NCI-H2081 treated with DMSO at 0.1 percent for 48 hours (cell line): ENCODE measurements at places on chromosomes 12 and 14.

DNA sequence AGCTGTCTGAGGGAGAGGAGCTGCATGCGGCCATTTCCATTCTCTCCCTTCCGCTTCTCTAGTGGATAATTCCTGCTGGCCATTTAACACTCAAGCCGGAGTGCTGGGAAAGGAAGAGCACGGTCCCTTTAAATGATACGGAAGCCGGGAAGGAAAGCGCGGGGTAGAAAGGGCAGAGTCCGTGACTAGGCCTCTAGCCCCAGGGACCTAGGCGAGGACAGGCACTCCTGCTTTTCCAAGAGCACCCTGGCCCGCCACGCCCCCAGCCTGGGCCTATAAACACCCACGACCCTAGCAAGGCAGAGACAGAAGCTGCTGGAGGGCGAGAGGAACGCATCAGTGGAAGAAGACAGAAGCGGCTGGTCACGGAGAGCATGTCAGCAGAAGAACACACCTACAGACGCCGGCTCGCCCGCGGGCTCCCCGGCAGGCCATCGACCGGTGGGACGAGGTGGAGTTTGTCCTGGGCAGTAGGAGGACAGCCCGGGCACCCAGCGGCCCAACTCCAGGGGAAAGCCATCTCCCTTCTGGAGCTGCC, 1206.6 kb upstream of the TMEM132C start:
- DNase-seq: no peak

DNA sequence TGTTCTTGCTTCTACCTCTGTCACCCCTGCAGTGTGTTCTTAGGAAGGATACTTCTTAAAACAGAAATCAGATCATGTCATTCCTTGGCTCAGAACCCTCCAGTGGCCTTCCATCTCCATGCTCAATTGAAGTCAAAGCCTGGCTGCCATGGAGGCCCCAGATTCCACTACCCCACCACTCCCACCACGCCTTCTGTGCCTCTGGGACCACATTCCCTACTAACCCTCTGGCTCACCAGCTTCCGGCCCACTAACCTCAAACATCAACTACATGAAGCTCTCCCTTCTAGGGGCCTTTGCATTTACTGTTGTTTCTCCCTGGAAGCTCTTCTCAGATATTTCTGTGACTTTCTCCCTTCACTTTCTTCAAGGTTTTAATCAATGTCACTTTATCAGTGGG, 76.1 kb upstream of the REP15 start:
- no peak for DNase-seq

GRCh38 chr12:55296469-55296868, at the start of gene OR6C6:
TSS of gene OR6C6 (minus strand) at chr12:55296569. CDS start at chr12:55295232, 1,337 bp downstream.
- no peak for DNase-seq

DNA sequence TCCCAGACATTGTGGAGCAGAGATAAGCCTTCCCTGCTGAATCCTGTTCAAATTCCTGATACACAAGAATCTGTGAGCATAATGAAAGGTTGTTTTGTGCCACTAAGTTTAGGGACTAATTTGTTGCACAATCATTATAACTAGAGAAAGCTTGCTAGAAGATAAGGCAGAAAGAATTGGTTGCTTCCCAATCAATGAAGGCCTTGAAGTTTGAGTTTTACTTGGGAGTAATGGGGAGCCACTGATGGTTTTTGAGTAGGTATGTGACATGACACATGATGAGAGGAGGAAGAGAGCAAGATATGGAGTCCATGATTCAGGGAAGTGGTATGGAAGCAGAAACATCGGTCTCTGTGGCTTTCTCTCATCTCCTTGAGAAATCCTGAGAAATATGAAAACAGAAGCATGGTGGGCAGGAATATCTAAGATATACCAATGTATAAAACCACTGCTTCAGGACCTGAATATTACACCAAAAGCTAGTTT, 13.3 kb upstream of the TCP11L2 start:
- no peak for DNase-seq

GRCh38 chr12:20109676-20110075, 258.7 kb upstream of the PDE3A start:
- no peak for DNase-seq

GRCh38 chr12:31658471-31659086, 909 bp upstream of the ETFBKMT start:
- DNase-seq: no peak

GRCh38 chr12:65634626-65635331, 189.5 kb upstream of the HMGA2 start:
- DNase-seq: no peak

DNA sequence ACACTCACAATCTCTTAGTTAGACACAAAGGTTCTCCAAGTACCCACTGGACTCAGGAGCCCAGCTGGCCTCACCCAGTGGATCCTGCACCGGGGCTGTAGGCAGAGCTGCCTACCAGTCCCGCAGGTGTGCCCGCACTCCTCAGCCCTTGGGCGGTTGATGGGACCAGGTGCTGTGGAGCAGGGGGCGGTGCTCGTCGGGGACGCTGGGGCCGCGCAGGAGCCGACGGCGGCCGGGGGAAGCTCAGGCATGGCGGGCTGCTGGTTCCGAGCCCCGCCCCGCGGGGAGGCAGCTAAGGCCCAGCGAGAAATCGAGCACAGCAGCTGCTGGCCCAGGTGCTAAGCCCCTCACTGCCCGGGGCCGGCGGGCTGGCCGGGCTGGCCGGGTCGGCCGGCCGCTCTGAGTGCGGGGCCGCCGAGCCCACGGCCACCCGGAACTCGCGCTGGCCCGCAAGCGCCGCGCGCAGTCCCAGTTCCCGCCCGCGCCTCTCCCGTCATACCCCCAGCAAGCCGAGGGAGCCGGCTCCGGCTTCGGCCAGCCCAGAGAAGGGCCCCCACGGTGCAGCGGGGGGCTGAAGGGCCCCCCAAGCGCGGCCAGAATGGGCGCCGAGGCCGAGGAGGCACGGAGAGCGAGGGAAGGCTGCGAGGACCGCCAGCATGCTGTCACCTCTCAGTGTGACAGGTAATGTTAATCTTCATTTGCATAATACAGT, 506.8 kb downstream of the LRFN5 start:
- no peak for DNase-seq

DNA sequence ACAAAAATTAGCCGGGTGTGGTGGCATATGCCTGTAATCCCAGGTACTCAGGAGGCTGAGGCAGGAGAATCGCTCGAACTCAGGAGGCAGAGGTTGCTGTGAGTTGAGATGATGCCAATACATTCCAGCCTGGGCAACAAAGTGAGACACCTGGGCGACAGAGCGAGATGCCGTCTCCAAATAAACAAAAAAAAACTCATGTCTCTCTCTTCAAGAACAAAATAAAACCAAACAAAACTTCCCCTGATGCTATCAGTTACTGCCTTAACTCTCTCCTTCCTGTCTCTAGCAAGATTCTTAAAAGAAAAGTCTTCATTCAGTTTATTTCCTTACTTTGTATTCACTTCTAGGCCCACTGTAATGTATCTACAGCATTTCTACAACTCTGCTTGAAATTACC, 20.8 kb downstream of the KLHL28 start:
- DNase-seq: no peak

- DNase-seq: no peak
Observed at GRCh38 chr12:9134981-9135628, 19.4 kb upstream of the A2M start.

DNA sequence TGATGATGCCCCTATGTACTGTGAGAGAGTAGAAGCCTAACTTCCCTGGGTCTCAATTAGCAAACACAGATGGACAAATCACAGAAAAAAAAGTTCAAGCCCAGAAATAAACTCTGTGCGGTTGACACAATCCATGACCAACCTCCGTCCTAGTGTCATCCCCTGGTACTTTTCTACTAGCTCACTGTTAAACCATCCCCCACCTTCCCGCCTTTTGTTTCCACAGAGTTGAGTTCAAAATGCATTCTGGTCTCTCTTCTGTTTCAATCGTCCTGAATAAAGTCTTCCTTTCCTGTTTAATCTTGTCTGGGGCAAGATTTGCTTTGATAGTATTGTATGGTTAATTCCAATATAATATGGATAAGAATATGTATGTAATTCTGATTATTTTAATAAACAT, 199.9 kb downstream of the SLC6A15 start:
- DNase-seq: no peak

GRCh38 chr12:87092421-87092820, 836.2 kb upstream of the MGAT4C start:
- DNase-seq: no peak

- DNase-seq: no peak
Observed at GRCh38 chr14:54857830-54858269, 44.8 kb downstream of the GCH1 start.

DNA sequence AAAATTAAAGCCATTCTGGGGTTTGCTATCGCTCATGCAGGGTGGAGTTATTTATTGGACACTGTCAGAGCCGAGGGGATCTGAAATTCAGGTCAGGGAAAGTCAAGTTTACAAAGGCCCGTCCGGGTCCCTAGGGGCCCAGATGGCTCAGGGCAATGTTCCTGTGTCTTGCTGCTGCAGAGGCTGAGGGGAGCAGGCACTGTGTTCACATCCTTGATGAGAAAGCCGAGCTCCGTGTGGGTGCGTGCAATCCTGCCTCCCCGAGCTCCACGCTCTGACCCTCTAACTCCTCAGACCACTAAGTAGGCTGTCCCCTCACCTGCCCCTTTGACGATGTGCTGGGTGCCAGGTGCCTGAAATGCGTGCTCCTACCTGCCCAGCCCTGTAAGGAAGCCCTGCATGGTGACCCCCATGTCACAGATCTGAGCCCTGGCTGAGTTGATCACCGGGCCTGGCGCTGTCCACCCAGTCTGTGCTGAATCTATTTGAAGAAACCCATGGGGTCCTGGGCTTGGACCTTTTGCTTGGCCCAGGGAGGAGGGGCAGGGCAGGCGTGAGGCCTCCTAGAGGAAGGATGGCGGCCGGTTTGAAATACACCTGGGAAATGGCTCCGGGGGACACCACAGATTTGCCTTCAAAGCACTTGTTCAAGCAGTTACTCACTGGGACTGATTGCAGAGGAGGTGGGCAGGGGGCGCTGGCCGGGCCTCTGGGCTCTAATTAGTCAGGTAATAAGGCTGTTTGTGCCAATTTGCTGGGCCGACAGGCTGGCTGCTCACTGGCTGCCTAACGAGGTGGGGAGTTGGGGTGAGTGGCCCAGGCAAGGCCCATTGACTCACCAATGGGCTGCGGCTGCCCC, 204.3 kb downstream of the KIF26A start:
- DNase-seq: no peak

DNA sequence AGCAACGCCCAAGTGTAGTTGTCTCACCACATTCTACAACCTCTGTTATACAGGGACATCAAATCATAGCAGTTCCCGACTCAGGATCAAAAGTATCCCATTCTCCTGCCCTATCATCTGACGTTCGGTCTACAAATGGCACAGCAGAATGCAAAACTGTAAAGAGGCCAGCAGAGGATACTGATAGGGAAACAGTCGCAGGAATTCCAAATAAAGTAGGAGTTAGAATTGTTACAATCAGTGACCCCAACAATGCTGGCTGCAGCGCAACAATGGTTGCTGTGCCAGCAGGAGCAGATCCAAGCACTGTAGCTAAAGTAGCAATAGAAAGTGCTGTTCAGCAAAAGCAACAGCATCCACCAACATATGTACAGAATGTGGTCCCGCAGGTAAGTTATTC, 123.0 kb downstream of the ARID2 start:
- no peak for DNase-seq

- DNase-seq: no peak
Observed at GRCh38 chr14:60963761-60964160, 17.1 kb downstream of the TRMT5 start.

DNA sequence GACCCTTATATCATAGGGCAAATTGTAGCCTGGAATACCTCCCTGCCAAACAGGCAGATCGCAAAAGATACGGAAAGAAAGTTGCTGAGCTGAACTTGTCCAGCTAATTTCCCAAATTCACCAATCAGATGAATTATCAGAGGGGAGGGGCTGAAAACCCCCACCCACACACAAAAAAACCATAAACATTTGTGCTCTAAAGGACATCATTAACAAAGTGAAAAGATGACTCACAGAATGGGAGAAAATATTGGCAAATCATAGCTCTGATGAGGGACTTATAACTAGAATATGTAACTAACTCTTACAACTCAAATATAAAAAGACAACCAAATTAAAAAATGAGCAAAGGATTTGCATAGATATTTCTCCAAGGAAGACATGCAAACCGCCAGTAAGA, 36.3 kb downstream of the PTHLH start:
- DNase-seq: no peak

- no peak for DNase-seq
Observed at GRCh38 chr14:95237958-95238340, 80.6 kb upstream of the DICER1 start.

DNA sequence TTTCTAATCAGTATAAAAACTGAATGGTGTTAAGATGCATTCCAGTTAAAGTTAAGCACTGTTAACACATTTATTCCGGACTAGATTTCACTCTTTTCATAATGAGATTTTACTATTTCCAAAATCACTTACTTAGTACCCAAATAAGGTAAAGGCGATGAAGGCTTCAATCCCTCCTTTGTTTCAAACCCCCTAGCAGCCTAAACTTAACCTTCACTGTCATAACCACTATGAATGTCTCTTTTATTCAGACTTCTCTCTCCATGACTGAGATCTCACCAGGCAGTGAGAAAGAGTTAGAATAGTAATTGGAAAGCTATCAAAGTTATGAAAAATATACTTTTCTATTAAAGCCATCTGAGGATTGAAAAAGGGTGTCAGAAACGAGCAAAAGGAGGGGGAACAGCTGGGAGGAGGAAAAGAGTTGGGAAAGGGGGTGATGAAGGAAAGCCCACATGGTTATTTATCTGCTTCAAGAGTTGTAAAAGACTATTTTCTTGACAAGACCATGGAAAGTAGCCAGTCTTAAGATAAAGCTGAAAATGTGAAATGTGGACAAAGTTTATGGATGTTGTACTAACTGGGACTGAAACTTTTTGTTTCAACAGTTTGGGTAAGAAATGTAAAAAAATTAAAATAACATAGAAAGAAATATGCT, 11.7 kb downstream of the EPS8 start:
- no peak for DNase-seq

DNA sequence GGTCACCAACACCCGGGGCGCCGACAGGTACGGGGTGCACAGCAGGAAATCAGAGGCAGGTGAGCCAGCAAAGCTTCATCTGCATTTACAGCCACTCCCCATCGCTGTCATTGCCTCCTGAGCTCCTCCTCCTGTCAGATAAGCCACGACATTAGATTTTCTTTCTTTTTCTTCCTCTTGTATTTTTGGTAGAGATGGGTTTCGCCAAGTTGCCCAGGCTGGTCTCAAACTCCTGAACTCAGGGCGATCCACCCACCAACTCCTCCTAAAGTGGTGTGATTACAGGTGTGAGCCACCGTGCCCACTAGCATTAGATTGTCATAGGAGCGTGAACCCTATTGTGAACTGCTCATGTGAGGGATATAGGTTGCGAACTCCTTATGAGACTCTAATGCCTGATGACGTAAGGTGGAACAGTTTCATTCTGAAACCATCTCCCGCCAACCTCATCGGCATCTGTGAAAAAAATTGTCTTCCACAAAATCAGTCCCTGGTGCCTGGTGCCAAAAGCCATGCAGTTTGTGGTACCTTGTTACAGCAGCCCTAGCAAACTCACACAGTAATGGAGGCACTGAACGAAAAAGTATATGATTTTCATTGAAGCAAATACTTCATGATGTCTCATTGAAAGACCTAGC, 1.5 kb downstream of the STYK1 start:
- DNase-seq: no peak

GRCh38 chr14:101975231-101975630, 10.9 kb downstream of the DYNC1H1 start:
- no peak for DNase-seq
